ENCODE measurements at places on chromosomes 3 and 15. TPM values are rescaled to one million over a fixed set of nuclear protein-coding genes. Genes with fewer than 3 reads are reported as not detected.

The FILIP1L gene
- total RNA-seq = 0.22 TPM

The INAFM2 gene
- 7.6 TPM for total RNA-seq

The AMIGO3 gene
- total RNA-seq = 0.58 TPM

The SLC2A2 gene
- not detected for total RNA-seq

The PLD1 gene
- 8.3 TPM for total RNA-seq

The PLA2G4E gene
- not detected for total RNA-seq

The BFSP2 gene
- total RNA-seq = not detected

The ZMAT3 gene
- total RNA-seq = 6.0 TPM

The C3orf18 gene
- 2.3 TPM for total RNA-seq

The ARL14 gene
- 0.35 TPM for total RNA-seq

The C3orf20 gene
- not detected for total RNA-seq

The ANKUB1 gene
- total RNA-seq = not detected

The SLC9C1 gene
- not detected for total RNA-seq

The CCDC80 gene
- 37.7 TPM for total RNA-seq

The SIDT1 gene
- 0.32 TPM for total RNA-seq

The PEX5L gene
- total RNA-seq = not detected

The PLXND1 gene
- 96.7 TPM for total RNA-seq

The HHATL gene
- not detected for total RNA-seq

The SHF gene
- total RNA-seq = 0.36 TPM

The SKOR1 gene
- not detected for total RNA-seq

Measured in A549 treated with AZD2906 at 1 μM for 4 hours (cell line).